ENCODE measurements at places on chromosomes 12 and 14.

- DNase-seq, result no peak
Observed at GRCh38 chr14:22847661-22848341, 11.4 kb downstream of the MMP14 start.

GRCh38 chr12:63036216-63036973 is 101.4 kb upstream of the PPM1H start:
- DNase-seq, result no peak

- no peak for DNase-seq
Observed at GRCh38 chr12:71075743-71076142, 82.1 kb downstream of the TSPAN8 start.

DNA sequence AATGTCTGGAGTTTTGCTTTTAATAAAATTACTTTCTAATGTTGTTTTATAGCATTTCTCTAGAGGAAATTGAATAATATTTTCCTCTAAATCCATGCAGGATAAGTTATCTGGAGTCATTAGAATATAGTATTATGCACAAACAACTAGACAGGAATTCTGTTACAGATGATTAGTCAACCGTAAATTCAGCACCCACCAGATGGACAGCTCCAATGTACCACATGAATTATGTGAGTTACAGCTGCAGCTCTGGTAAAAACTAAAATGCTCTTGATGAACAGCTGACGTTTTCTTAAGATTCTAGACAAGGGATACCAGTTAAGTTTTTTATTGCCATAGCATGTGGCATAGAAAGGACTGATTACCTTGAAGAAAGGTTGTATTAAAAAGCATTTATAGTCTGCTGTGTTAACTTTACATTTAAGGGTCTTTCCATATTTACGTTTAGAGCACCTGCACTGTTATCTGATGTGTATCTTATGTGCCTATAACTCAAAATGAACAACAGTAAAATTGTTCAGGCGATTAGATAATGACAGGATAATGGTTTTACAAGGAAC is 321.4 kb upstream of the LRFN5 start:
- no peak for DNase-seq

DNA sequence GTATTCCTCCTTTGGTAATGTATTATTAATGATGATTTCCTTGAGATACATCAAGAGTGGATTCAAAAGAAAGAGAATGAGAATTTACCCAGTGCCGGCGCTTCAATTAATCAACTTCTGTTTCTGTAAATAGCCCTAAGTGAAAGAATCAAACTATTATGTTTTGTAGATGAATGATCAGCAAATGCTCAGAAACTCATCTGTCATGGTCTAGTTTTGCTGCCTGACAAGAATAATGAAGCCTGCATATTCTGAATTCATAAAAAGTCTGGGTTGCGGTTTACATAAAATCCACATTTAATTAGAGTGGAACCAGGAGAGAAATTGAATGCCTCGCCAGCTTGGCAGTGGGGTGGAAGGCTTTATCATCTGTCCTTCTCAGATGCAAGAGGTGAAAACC is 325.3 kb downstream of the GALC start:
- DNase-seq, result no peak

DNA sequence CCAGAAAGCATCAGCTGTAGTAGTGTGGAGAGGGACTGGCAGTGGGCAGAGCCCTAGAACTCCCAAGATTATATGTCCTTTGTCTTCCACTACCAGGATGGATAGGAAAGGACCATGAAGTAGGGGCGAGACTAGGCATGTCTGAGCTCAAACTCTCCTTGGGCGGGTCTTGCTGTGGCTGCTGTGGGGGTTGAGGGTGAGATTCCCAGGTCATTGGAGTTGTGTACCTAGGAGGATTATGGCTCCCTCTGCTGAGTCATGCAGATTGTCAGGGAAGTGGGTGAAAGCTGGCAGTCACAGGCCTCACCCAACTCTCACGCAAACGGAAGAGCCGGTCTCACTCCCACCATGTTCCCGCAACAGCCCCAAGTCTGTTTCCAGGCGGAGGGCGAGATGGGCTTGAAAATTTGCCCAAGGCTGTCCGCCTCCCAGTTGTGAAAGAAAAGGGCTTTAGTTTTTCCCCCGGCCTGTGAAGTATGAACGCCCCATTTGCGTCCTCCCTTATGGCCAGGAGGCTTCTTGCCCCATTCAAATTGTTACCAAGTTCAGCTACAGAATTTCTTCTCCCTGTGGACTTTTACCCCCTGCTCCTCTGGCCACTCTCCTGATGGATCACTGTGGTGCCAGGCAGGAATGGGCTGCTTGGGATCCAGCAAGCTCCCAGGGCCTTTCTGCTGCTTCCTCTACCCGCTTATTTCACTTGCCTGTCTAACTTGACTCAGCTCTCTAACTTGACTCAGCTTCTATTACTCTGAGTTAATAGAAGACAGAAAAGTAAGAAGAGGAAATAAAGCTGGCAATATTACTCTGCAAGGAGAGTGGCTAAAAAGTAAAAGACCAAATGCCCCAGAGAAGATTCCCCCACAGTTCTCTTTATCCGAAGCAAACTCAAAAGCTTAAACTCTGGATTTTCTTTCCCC is 159.3 kb downstream of the SLC2A13 start:
- no peak for DNase-seq

- DNase-seq, result no peak
Observed at GRCh38 chr14:105386581-105387529, 11.5 kb upstream of the TEX22 start.

DNA sequence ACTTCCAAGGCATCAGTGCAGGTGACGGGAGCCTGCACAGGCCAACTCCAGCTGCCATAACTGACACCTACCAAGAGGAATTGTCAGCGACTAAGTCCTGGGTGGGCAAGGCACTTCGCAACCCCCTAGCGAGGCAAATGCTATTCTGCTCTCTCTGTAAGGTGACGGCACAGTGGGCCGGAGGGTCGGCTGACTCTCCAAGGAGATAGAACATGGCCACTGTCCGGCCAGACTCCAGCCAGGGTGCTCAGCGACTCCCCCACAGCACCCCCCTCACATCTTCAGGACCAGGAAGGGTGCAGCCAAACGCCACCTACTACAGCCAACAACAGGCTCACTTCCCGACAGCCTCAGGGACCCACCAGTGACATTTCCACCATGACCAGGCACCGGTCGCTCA is 13.2 kb downstream of the RAB35 start:
- no peak for DNase-seq

DNA sequence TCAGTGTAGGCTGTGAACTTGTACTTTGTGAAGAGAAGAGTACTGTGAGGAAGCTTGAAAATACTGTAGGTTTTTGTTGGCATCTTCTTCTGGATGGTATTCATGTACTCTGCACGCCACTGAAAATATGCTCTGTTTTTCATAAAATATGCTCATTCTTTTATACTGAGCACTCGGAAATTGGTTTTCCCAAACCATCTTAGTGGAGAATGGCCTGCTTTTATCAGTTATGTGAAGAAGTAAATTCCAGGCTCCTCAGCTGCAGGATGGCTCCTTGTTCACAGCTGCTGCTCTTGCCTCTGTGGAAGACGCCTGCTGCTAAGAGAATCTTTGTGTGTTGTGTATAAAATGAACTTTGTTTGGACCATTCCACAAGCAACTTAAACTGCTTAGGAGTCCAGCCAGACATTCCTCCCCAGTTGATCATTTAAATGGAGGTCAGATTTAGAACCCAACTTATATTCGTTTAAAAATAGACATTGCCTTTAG is 443.5 kb upstream of the RGS6 start:
- DNase-seq, result no peak

DNA sequence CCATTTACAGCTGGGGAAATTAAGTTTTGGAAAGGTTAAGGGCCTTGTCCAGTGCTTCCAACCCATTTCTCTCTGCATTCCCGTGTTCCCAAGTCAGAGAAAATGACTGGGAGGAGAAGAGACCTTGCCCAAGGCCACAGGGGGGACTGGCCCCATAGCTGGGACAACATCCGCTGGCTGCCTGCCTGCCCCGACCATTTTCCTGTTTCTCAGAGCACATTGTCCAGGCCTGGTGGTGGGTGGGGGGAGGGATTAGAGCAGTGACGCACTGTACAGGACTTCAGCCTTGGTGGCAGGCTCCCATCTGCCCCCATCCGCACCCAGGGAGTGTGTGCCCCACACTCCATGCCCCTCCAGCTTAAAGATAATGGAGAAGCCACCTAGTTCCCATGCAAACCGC is 27.7 kb downstream of the DIO3 start:
- no peak for DNase-seq

GRCh38 chr14:68806526-68807147 is 13.8 kb upstream of the ZFP36L1 start:
- DNase-seq, result no peak

GRCh38 chr12:15602051-15602672 is 187.0 kb downstream of the EPS8 start:
- no peak for DNase-seq
